ENCODE measurements at places on chromosomes 5 and 9.

- DNase-seq, result no peak
These were observed 19.2 kb downstream of the IRF1 start for GRCh38 chr5:132471151-132471907.

DNA sequence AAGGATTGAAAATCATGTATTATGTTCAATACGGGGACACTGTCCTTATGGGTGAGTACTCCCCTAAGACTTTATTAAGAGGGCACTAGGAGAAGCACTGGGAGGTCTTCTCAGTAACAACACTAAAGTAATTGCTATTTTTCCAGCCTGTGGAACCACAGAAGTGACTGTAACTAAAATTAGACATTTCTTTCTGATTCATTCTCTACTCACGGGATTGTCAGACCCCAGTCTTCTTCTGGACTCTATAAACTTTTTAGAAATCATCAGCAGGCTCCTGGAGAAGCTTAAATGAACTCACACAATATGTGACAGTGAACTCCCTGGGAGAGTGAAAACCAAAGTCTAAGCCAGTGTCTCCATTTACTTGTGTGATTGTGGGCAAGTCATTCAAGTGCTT lies 14.5 kb downstream of the TLR4 start:
- no peak for DNase-seq

GRCh38 chr5:598564-598890 lies 13.6 kb upstream of the CEP72 start:
- no peak for DNase-seq

GRCh38 chr5:78360924-78361630 lies 660 bp downstream of the SCAMP1 start:
- peak; percentile 15 for DNase-seq

DNA sequence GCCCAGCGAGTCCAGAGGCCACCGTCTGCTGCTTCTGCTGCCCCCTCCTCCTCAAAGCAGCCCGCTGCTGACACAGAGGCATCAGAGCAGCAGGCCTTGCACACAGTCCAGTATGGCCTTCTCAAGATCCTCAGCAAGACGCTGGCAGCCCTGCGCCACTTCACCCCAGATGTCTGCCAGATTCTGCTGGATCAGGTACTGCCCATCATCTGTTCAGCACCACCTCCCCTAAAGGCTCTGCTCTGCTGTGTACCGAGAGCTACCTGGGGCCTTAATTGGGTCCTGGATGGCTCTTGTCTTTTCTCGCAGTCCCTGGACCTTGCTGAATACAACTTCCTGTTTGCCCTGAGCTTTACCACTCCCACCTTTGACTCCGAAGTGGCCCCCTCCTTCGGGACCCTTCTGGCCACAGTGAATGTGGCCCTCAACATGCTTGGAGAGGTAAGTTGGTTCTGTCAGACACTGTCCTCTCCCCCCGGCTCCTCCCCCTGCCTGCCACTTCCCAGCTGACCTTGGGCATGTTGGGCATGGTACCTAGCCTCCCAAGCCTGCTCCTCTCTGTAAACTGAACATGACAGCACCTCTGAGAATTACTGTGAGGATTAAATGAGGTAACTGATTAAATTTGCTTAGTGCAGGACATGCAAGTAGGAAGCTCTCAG lies 22.7 kb downstream of the SH3GLB2 start:
- DNase-seq, result no peak

DNA sequence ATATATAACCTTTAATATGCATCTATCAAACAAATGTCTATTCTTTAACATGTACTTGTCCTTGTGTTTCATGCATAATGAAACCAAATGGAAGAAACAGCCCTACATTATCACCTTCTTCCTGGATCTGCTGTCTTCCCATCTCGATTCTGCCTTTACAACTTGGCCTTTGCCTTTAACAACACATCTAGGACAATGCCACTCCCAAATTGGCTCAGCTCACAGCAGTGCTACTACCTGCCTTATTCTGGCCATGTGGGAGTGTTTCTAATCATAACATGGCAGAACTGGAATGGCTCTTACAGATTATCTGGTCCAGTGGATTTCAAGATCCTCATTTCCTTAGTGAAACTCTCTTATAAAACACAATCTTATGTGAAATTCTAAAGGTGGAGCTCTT lies 176.5 kb downstream of the CARTPT start:
- no peak for DNase-seq

- no peak for DNase-seq
These were observed 5.0 kb upstream of the MRNIP start for GRCh38 chr5:179863449-179864085.

GRCh38 chr9:106644661-106645060 lies 218.3 kb upstream of the ZNF462 start:
- no peak for DNase-seq

DNA sequence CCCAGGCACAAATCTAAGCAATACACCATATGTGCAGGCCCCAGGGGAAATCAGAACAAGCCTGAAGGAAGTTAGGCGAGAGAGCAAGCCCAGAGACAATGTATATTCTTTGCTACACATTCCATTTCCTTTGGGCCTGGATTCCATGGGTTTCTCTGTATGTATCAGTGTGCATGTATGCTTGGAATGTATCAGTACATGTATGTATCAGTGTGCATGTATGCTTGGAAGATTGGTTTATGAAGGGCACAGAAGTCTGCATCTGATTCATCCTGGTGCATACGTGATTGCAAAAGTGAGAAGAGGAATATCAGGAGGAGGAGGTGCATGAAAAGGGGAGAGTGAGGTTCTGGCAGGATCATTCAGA lies 232.6 kb upstream of the ANKRD55 start:
- peak; percentile 1 for DNase-seq

- DNase-seq, result no peak
These were observed 84.6 kb downstream of the USP20 start for GRCh38 chr9:129919841-129920240.

GRCh38 chr5:82993416-82993815 lies 83.8 kb downstream of the TMEM167A start:
- DNase-seq, result no peak

GRCh38 chr5:141883184-141883891 lies 5.1 kb upstream of the PCDH1 start:
- no peak for DNase-seq

- no peak for DNase-seq
These were observed 140.1 kb upstream of the PALM2AKAP2 start for GRCh38 chr9:109639674-109640579.

- DNase-seq, result no peak
These were observed 481.1 kb downstream of the NR2F1-AS1 start for GRCh38 chr5:93099902-93100347.

GRCh38 chr9:121133104-121133816 lies 58.5 kb downstream of the CNTRL start:
- no peak for DNase-seq

DNA sequence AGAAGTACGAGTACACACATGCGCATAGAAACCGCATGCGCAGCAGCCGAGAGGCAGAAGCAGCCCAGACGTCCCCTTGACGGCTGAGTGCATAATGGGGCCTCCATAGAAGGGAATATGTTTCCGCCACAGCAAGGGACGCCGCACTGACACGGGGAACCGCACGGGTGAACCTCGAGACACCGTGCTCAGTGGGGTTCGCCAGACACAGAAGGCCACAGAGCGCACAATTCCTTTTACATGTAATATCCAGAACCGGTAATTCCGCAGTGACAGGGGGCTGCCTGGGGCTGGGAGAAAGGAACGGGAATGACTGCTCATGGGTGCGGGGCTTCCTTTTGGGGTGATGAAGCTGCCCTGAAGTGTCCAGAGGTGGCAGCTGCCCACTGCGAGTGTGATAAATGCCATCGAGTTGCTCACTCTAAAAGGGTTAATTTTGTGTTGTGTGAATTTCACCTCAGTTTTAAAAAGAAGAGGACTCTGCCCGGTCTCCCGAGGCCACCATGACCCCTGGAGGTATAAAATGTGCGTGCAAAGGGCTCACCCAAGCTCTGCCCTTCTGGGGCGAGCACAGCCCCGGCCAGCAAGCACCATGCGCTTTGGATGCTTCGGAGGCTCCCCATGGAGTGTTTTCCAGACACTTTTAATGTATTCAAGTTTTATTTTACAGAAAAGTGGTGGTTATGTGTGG lies 29.7 kb downstream of the MRPL36 start:
- no peak for DNase-seq

- DNase-seq, result no peak
These were observed 11.1 kb downstream of the SPRY4 start for GRCh38 chr5:142313682-142314081.

- no peak for DNase-seq
These were observed 1669.3 kb upstream of the CDH9 start for GRCh38 chr5:28707706-28708105.
